Thymus (tissue), 14 donors: ENCODE measurements at places on chromosomes 6 and 20. TPM values are rescaled to one million over a fixed set of nuclear protein-coding genes. Genes with fewer than 3 reads are reported as not detected.

GRCh38 chr6:94751641-94752329, 825.5 kb upstream of the MANEA start:
- no peaks in the 10 kb centered on the region for H3K4me1 ChIP-seq
- no peak overlapping the region for H3K4me3 ChIP-seq
- H3K36me3 ChIP-seq = no peaks in the 10 kb centered on the region
- no peak for DNase-seq
- no peaks in the 10 kb centered on the region for H3K27me3 ChIP-seq

GRCh38 chr6:15524861-15525401, 137.9 kb downstream of the DTNBP1 start:
- DNase-seq = no peak
- peaks cover 60% of the 10 kb centered on the region for H3K36me3 ChIP-seq
- no peaks in the 10 kb centered on the region for H3K4me1 ChIP-seq
- no peak overlapping the region for H3K4me3 ChIP-seq

- H3K36me3 ChIP-seq = no peaks in the 10 kb centered on the region
- H3K4me1 ChIP-seq = no peaks in the 10 kb centered on the region
- DNase-seq = no peak
- H3K27me3 ChIP-seq = peaks cover 73% of the 10 kb centered on the region
- no peak overlapping the region for H3K27ac ChIP-seq
Observed at GRCh38 chr20:63843222-63843621, 12.2 kb upstream of the ZBTB46 start.

DNA sequence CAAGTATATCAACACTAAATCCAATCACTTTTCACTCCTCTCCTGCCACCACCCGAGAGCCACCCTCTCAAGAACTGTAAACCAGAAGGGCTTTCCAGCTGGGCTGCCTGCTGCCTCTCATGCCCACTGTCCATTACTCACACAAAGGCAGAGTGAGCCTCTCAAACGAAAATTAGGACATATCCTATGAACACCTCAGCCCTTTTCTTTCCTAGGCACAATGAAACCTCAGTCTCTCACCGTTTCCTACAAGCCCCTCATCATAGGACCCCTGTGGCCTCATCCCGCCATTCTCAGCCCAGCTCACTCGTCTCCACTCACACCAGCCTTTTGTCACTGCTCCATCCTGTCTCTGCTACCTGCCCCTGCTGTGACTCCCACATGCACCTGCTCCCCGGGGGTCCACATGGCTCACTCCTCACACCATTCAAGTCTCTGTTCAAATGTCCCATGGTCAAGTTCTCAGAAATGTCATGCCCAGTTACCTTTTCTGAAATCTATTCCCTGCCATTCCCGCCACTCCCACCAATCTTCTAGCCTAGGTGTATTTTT, 7.4 kb downstream of the HLA-F start:
- no peak overlapping the region for H3K27ac ChIP-seq
- H3K36me3 ChIP-seq = no peaks in the 10 kb centered on the region
- no peaks in the 10 kb centered on the region for H3K27me3 ChIP-seq
- DNase-seq = no peak
- no peak overlapping the region for H3K4me3 ChIP-seq
- no peaks in the 10 kb centered on the region for H3K4me1 ChIP-seq

Gene BCL2L1
- total RNA-seq = 120 TPM

Gene TRIM40
- total RNA-seq = 0.09 TPM
